Fibroblast of skin of left biceps (primary cell): ENCODE measurements at places on chromosomes 2 and 18.

GRCh38 chr2:237457388-237457941 lies 29.6 kb upstream of the MLPH start:
- DNase-seq = no peak

- no peak for DNase-seq
These were observed 16.6 kb upstream of the CCNYL1 start for GRCh38 chr2:207694811-207695281.

DNA sequence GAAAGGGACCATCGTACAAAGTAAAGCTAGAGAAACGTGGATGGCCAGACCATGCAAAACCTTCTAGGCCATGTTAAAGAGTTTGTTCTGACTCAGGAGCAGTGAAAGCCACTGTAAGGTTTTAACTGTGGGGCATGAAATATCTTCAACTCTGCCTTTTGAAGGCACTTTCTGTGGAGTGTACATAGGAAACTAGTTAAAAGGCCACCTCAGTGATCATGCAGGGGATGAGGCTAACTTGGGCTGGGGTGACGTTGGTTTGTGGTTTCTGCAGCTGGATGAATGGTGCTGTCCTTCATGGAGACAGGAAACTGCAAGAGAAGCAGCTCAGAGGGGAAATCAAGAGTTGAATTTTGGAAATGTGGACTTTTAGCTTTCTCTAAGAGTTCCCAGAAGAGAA lies 190.7 kb downstream of the CDCA7 start:
- no peak for DNase-seq

GRCh38 chr2:85584857-85585780 lies 888 bp downstream of the VAMP5 start:
- DNase-seq = no peak

DNA sequence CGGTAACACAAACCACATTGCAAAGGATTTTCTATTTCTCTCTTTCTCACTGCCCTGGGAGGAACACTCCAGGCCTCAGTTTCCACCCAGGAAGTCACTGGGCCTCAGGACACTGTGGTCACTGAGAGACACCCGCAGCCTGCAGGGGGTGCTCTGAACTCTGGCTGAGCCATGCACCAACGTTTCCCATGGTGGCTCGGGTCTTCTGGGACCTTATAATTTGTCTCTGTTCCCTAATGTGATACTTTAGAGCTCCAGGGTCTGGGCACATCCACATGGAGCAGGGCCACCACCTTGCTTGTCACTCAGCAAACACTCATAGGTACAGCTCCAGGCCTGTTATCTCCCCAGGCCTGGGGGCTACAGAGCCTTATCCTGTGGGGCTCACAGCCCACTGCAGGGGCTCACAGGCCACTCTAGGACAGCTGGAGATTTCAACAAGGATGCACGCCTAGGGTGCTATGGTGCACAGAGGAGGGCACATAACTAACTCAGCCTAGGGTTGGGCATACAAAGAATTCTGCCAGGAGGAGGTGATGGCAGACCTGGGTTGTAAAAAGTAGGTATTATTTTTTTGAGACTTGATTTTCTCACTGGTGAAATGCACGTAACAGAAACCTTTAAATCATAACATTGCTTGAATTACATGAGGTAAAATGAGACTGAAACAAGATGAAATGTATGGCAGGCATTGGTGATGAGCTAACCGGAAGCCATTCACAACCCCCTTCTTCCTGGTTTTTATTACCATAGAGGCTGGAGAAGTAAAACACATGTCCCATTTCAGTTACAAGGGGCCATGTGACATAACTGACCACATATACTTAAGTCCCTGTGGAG lies 3.0 kb upstream of the HS1BP3 start:
- DNase-seq = no peak

DNA sequence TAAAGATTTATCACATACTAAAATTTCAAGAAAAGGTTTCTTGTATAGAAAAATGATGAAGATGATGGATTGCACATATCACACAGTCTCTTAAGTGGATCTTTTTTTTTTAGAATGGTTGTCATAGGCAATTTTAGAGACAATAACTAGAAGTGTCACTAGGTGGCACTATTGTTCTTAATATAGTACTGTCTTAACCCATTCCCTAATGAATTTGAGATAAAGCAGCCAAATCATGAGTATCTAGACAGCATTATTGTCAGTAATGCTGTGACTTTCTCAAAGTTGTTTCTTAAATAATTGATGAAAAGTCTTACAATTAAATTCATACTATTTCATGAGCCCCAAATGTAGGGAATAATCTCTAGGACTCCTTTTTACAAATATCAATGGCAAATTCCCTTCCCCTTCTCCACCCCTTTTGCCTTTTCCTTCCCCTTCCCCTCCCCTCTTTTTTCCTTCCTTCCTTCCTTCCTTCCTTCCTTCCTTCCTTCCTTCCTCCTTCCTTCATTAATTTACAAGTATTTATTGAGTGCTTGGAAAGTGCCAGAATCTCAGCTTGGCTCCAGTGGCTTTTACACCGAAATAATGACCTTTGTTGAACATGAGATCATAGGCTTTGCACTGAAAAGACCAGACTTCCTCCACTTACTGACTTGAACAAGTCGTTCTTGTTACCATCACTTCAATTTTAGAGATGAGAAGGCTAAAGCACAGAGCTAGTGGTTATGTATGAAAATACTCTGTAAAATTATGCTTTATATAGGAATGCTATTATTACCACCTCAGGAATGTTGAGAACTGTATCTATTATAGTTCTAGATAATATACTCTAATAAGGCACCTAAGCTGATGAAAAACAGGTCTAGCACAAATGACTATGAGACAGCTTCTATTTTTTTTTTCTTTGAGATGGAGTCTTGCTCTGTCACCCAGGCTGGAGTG lies 19.8 kb downstream of the MYL12B start:
- DNase-seq = peak; percentile 50

GRCh38 chr2:75033516-75033915 lies 75.1 kb downstream of the POLE4 start:
- no peak for DNase-seq

- DNase-seq = no peak
These were observed 269.9 kb downstream of the MYT1L start for GRCh38 chr2:2061091-2061696.

- no peak for DNase-seq
These were observed 797 bp downstream of the TXNL4A start for GRCh38 chr18:79987566-79987965.

- DNase-seq = peak; percentile 39
These were observed 101.7 kb upstream of the PGAP1 start for GRCh38 chr2:197028230-197028629.

DNA sequence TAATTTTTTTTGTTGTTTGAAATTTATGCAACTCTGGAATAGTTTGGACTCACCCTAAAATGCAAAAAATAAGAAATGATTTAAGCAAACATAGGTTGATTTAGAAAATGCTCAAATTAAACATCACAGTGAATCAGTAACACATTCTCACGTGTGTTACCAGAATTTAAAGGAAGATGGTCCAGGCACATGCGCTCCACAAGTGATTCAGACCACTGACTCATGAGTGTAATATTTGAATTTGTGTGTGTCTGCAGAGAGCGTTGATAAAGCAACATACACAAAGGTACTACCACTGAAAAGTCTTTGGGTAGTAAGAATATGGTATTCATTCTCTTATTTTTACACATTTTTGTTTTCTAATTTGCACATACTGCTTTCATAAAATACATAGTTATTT lies 7.9 kb downstream of the SS18 start:
- DNase-seq = no peak

- DNase-seq = no peak
These were observed 13.6 kb downstream of the ADCY3 start for GRCh38 chr2:24906466-24906865.

DNA sequence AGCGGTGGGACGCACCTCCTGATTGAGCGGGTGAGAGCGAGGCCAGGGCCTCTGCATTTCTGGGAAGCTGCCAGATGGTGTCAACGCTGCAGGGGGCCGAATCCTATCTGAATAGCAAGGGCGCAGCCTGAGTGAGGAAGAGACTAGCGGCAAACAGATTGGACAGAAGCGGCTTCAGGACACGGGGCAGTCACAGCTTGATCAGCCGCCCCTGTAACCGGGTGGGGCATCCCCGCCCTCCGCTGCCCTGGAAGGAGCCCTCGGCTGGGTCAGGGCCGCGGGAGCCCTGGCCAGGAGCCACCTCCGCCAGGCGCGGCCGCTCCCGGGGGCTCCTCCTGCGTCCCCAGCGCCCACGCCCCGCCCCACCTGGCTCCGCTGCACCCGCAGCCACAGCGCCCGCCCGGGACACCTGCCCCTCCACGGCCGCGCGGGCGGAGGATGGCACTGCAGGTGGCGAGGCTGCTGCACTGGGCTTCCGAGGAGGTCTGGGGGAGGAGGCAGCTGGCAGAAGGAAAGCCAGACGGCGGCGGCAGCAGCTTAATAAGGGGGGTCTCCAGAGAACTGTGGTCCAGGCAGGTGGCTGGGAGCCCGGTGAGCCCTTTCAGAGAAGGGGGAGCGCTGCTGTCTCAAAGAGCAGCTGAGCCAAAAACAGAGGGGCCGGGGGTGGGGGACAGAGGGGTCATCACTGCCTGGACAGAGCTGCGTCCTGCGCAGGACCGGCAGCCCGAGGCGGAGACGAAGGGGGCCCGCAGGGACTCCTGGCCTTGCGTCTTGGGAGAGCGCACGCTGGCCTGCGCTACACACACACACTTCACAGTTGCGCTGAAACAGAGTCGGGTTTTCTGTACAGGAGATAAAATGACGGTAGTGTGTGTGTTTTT lies 18.8 kb upstream of the SOX11 start:
- DNase-seq = no peak

DNA sequence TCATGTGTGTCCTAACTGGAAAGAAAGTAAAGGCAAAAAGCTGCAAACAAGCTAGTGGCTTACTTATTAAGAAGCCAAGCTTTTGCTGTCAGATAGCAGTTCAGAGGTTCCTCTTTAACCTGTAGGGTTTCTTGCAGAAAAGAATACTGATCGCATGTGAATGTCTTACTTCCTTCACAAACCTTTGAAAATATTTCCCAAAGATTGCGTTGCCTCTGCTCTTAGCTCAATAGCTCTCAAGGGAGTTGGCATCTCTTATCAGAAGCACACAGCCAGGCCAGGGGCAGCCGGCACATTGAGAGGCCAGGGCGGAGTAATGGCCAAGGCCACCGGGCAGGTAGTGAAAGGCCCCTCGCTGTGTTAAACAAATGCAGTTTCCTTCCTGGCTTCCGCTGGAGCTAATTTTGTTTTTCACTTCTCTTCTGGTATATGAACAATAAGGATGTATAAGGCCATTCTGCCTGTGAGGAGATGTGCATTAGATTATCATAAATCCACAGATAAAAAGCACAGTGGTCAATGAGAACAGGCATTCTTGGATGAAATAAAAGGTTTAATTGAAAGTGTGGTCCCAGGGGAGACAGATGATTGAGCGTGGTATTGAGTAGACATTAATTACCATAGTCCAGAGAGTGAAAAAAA lies 542.4 kb upstream of the NRP2 start:
- no peak for DNase-seq

DNA sequence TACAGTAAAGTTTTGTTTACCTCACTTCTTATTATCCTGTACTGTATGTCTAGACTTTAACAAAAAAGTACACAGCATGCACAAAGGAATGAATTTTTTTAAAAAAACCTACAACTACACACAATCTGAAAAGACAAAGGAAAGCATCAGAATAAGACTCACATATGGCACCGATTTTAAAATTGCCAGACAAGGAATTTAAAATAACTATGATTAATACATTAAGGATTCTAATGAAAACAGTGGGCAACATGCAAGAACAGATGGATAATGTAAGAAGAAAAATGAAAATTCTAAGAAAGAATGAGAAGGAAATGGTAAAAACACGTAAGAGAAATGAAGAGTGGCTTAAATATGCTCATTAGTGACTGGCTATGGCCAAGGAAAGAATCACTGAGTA lies 638.2 kb downstream of the FBXO15 start:
- peak; percentile 34 for DNase-seq

DNA sequence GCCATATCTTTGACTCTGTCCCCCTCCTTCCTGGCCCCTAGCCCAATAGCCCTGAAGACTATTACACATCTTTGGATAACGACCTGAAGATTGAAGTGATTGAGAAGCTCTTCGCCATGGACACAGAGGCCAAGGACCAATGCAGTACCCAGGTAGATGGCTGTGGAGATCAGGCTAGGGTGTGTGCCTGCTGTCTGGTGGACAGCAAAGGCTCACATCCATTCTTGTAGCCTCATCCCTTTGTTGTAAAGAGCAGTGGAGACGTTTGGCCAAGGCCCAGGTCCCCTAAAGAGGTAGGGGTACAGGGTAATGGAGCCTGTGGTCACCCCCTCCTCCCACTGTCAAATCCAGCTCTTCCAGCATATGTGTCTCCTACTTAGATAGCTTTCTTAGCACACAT lies 81.4 kb downstream of the EPAS1 start:
- no peak for DNase-seq
